CD4-positive, alpha-beta T cell treated with Interleukin-4 for 4 hours (primary cell): ENCODE measurements at places on chromosomes 7 and 10.

- DNase-seq, result no peak
These were observed 534.0 kb downstream of the DNAJB6 start for GRCh38 chr7:157870644-157871290.

DNA sequence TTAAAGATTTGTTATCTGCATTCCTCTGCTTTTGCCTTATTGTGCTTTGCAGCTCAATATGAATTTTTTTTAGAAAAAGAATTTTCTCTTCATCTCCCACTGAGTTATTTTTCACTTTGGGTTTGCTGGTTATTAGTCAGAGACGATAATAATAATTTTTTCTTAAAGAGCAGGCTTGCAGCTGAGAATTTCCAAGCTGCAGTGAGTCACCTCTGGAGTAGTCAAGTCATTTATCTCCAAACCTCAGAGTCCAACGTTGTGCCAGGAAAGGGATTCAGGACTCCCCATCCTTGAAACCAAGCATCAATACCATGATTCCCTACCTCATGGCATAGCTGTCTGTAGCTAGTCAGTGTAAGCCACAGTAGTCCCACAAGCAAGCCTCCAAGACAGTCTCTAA is 15.2 kb upstream of the EGR2 start:
- no peak for DNase-seq

DNA sequence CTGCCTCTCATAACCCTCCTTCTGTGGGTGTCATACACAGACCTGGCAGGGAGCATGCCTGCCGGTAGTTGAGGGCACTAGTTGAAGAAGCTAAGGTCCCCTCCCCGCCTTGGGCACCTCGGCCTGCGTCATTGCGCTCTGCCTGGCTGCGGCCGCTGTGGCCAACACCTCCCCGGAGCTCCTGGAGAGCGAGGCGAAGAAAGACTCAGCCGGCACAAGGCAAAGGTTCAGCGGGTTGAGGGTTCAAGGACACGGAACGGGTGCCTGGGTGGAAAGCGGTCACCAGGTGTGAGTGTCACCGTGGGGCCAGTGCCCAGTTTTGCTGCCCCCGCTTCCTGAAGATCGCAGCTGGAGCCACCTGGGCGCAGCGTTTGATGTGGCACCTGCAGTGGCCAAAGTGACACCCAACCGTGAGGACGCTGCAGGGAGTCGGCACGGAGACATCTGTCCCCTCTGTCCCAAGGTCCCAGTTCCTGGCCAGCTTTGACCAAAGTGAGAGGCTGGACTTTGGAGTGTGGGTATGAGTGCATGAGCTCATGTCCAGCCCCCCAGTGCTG is 14.8 kb upstream of the ZNF735 start:
- DNase-seq, result no peak

DNA sequence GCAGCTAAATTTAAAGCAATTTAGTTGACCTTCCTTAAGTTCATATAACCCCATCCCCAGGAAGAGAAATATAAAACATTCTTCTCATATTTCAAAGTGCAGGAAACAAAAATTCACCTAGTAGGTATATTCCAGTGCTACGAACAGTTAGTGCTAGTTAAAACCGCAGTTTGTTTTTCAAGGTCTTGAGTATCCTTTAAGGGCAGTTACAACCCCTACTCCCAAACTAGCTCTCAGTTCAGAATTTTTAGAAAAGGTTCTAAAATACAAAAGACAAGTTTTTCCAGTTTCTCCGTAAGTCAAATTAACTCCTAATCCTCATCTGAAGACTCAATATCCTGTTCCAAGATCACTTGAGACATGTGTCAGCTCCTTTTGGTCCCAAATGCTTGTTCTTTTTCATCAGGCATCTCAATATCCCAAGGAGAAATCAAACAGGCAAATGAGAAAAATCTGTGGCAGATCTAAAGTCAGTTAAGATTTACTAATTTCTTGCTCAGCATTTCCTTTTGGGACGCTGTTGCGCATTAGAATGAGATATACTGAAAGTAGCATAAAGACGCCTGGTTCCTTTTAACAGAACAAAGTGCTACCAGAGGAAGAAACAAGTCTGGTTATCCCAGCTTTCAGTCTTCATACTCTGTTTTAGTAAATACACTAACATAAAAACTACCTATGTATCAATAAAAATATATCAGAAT is 51.8 kb downstream of the ARHGAP12 start:
- no peak for DNase-seq

DNA sequence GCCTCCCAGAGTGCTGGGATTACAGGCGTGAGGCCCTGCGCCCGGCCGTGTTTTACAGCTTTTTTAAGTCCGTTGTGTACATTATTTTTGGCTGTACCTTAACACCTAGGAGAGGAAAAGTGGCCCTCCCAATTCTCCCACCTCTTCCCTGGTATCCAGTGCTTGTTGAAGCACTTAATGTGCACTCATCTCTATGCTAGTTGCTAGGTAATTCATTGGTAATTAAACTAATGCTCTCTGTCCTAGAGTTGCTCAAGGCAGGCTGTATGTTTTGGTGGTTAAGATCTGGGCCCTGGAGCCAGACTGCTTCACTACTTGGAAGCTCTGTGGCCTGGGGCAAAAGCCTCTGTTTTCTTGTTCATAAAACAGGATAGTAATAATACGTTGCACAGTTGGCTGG is 19.6 kb downstream of the AVPI1 start:
- no peak for DNase-seq

GRCh38 chr10:35372329-35372728 is 36.0 kb downstream of the CCNY start:
- DNase-seq, result no peak

DNA sequence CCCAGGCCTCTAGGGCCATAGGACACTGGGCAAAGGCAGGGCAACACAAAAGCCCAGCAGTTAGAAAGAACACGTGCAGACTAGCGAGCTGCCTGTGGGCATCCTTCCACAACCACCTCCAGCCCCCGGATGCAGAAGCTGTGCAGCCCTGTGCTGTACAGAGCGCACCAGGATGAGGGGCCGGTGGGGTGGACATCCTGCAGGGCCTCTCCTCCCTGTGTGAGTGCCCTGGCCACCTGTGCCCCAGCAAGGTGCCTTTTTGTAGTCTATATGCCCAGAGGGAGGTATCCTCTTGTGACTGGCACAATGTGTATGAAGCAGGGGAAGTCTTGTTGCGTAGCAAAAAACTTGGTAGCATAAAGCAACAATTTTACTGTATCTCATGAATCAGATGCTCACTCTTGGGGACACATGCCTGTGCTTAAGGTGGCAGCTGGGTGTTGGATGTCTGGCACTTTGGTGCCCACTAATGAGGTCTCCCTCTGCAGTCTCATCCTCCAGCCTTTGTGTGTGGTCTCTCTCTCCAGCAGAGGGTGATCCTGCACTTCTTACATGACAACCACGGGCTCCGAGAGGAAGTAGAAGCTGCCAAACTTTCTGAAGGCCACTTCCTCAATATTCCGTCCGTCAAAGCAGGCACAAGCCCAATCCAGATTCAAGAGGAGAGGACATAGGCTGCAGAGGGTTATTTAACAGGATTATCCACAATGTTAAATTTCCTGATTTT is 8.7 kb downstream of the NCAPG2 start:
- peak; percentile 69 for DNase-seq

- DNase-seq, result no peak
These were observed 16.7 kb downstream of the NOS3 start for GRCh38 chr7:151007469-151007898.

DNA sequence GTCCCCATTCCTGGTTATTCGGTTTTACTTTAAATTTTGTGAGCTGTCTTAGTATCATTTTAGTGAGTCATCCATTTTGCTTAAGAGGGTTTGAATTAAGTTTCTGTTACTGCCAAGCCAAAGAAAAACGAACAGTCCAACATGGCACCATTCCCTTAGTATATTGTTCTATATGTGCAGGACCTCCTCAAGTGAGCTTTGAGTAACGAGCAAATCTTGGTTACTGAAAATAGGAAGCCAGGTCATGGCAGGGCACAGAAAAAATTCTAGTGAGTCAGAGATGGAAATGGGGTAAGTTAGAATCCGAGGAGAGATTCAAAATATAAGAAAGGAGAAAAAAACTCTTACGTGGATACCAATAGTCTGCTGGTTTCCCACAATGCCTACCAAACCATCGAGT is 292.9 kb downstream of the BAMBI start:
- no peak for DNase-seq

GRCh38 chr10:1654811-1655356 is 82.4 kb downstream of the ADARB2 start:
- DNase-seq, result no peak

- DNase-seq, result no peak
These were observed 24.2 kb downstream of the MYPN start for GRCh38 chr10:68133523-68133922.

GRCh38 chr10:5488272-5489161 is 10.9 kb downstream of the CALML5 start:
- DNase-seq, result no peak

DNA sequence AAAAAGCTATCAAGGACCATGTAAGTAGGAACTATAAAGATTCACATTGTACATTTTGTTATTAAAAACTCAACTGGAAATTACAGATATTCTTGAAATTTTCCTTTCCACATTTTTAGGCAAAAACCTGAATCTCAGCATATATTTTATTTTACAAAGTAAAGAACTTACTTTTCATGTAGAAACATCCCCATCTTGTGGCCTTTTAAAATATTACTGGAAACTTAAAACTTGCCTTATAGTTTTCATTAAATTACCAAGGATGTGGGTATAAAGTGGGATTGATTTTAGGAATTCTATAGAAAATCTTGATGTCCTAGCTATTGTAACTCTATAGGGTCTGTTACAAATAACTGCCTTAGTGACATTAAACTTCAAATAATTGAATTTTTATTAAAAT is 10.6 kb downstream of the DBF4 start:
- peak; percentile 55 for DNase-seq

DNA sequence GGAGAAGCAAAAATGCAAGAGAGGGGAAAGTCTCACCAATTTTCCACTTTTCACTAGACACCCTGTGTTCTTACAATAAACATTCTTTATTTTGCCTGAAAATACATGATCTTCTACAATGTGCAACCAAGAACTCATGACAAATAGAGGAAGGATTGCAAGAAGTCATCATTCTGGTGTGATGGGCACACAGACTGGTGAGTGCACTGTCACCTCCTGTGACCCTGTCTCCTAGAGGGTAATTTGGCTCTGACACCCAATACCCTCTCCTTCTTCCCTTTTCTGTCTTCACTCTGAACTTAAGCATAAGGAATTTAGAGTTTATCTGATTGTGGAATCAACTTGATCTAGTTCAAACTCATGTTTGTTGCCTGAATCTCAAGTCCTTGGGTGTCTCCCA is 153.7 kb downstream of the SH2D4B start:
- no peak for DNase-seq

DNA sequence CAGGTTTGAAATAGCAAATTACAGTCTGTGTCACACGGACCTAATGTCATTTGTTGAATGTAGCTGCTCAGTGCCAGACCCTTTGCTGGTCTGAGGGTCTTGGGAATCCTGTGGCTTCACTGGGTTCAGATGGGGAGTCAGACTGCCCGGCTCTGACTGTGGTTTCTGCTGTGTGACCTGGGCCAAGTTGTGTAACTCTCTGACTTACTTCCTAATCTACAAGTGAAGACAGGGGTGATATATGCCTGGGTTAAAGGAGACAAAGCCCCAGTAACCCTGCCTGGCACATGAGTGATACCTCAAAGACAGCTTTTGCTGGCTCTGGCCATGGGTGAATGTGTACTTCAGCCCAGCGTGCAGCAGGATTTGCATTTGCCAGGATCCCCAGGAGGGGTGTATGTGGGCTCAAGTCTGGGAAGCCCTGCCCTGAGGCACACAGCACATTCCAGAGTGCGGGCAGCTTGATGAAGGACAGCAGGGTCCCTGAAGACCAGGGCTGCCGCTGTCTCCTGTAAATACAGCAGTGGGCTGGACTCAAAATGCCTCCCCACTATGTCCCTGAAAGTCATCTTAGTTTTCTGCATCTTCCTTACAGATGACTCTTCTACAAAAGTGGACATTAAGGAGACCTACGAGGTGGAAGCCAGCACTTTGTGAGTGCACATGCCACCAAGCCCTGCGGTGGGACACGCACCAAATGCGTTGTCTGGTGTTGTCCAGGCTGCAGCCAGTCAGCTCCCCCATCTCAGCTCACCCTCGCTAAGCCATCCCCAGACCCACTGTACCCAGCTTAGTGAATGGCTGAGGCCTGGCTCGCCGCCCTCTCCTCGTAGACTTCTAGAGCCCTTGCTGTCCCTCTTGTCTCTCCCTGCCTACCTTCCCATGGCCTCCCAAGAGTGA is 16.4 kb downstream of the NACAD start:
- no peak for DNase-seq

- DNase-seq, result no peak
These were observed 8.7 kb downstream of the RASGEF1A start for GRCh38 chr10:43258211-43258561.

DNA sequence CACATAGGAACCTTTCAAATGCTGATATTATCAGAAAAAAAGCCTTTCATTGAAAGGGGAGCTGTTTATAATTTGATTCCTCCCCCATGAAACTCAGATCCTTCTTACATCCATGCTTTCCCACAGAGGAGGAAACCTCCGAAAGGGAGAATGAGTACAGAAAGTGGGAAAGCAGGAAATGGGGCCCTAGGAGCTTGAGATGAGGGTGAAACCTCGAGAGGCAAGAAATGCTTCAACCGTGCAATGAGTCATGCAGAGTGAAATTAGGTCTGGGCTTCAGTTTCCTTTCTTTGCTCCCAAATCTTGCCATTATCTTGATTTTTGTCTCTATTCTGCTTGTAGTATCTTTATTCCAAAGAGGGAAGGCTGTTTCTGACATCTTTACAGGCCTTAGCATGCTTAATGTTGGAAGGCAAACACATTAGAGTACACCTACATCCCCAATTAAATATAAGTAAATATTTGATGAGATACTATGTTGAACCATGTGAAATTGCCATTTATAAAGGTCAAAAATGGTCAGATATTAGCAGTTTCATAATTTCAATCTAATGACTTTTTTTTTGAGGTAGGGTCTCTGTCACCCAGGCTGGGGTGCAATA is 79.1 kb downstream of the NAMPT start:
- DNase-seq, result no peak

- DNase-seq, result no peak
These were observed 12.9 kb downstream of the BHLHA15 start for GRCh38 chr7:98223898-98224700.

- DNase-seq, result no peak
These were observed 8.8 kb downstream of the NODAL start for GRCh38 chr10:70432561-70433263.

DNA sequence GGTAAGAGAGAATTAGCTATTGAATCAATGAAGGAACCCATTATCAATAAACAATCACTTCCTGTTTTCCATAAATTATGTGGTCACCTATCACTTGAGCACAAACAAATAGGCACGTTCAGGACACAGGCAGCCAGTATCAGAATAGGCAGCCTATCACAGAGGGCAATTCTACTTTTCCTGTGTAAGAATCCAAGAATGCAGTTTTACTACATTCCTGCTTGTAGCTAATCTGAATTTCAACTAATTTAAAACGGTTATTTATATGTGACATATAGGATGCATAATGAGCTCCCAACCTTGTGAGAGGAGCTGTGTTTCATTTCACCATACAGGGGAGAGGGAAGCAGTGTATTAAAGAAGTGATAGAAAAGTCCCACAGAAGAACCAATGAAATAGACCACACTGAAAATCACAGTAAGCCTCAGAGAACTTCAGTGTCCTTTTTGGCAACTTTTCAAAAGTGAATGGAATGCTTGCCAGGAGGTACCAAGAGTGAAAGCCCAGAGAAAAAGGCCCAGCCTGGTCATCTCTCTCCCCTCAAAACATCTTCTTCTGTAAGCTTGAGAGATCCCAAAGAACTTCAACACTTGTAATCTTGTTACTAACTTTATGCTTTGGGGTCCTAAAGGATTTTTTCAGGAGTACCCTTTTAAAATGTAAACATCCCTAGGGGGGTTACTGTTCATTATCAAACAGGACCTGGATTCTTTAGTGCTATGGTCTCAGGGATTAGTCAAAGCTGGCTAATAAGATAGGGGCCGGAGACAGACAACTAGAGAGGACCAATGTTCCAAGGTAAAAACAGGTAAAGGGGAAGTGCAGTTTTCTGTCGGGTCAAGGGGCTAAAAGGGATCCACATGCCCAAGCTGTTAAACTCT is 1.3 kb downstream of the IMMP2L start:
- DNase-seq, result no peak
